OCI-M1 (cell line): ENCODE measurements at places on chromosomes 7 and 10.

- DNase-seq: no peak
Observed at GRCh38 chr7:3916146-3916545, 615.1 kb downstream of the SDK1 start.

DNA sequence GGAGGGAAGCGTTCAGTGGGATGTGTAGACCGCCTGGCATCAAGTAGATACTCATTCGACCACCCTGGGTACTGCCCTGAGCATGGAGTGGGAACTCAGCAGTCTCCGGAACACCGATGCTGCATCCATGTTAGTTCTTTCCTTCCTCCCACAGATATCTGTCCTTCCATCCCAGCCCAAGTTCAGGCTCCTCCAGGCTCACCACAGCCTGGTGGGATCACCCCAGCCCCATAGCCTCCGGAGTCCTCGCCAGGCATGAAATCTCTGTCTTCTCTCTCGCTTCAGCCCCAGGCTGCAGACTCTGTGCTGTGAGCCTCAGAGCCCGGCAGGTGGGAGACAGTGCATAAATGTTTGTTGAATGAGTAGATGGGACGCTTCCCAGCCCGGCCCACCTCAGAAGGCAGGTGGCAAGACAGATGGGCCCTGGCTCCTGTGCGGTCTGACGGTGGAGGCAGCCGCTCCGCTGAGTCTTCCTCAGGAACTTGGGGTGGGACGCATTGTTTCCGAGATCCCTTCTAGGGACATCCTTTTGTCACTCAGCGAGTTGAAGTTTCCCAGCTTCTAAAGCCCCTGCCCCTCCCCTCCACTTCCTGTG, 42.9 kb downstream of the ELFN1 start:
- DNase-seq: no peak

GRCh38 chr10:4947635-4948596, 15.3 kb upstream of the AKR1C1 start:
- DNase-seq: no peak

- no peak for DNase-seq
Observed at GRCh38 chr10:9848981-9849380, 1168.7 kb upstream of the CELF2 start.

DNA sequence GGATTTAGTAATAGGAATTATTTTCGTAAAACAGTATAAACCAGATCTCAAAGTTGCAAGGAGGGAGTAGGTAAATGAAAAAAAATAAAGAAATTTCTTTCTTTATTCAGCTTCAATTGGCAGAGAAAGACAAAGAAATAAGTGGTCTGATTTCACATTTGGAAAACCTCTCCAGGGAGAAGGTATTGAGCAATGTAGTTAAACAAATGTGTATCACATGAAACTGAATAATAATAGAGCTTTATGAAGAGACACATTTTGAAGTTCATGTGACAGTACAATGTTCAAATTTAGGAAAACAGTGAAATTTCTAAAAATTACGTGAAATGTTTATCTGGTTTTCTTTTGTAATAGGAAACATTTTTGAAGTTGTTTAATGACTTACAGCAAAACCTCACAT, 63.0 kb downstream of the TAX1BP1 start:
- DNase-seq: no peak

- peak; percentile 95 for DNase-seq
Observed at GRCh38 chr7:84336303-84336702, 141.7 kb upstream of the SEMA3A start.

DNA sequence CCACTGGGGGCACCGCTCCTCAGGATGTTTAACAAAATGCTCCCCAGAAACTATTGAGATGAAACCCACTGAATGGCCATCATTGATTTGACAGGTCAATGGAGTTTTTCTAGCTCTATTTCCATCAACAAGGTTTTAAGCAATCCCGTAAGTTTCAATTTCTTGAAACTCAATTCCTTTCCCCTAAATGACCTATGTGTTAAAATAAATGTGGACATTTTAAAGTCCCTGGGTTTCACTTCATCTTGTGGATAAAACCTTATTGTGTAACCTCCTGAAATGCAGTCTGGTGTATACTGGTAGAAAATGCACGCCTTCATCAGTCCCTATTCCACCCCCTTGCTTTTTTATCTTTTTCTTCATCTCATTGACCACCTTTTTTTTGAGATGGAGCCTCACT, 8.9 kb upstream of the C7orf33 start:
- DNase-seq: no peak

DNA sequence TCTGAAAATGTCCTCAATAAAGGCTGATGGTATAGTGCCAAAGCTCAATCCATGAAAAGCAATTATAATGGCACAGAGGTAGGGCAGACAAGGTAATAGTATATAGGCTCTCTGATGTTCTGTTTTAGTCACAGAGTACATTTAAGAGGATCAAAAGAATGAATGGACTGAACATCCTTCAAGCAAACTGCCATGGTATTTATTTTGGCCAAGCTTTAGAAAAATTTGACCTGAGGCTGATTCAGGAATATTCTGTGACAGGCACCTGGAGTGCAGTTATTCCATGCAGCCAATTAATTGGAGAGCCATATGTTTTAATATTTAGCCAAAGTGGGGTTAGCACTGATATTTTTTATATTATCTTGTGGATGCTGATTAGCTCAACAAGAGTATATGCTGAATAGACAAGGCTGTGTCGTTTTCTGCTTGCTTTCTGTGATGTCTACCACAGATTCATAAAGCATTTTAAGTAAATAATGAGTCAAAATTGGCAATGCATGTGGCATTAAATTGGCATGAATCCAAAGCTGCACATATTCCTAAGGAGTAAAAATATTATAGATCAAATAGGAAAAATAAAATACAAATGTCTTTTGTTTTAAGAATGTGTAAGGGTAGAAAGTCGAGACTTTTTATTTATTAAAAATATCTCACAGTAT, 177.4 kb downstream of the PCLO start:
- no peak for DNase-seq

DNA sequence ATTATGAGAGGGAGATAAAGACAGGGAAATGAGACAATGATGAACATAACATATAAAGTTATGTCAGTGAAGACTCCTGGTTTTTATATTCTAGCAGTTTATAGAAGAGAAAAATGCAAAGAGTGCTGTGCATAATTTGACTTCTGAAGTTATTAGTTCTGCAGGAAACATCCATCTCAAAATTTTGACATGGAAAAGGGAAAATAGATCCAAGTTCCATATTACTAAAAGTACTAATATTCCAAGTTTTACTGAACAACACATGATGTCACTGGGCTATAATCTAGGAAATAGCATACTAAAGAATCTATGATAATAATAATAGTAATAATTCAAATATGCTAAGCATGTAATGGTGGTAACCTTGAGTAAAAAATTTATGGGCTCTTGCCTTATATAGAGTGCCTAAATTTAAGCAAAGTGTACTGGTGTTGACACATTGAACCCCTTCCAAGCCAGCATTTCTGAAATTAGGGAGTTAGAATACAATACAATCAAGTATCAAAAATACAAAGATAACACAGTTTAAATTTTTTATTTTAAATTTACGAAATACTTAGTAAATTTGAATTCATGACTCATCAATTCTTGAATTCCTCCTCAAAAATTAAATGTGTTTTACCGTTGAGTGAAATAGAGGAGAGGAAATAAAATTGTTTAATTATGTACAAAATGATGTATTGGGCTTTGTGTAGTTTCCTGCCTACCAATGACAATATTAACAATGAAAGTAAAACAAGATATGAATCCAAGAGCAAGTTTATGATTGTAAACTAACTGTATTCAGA, 102.8 kb upstream of the KCND2 start:
- DNase-seq: no peak

GRCh38 chr10:75717126-75717916, 285.9 kb downstream of the LRMDA start:
- DNase-seq: peak; percentile 3

DNA sequence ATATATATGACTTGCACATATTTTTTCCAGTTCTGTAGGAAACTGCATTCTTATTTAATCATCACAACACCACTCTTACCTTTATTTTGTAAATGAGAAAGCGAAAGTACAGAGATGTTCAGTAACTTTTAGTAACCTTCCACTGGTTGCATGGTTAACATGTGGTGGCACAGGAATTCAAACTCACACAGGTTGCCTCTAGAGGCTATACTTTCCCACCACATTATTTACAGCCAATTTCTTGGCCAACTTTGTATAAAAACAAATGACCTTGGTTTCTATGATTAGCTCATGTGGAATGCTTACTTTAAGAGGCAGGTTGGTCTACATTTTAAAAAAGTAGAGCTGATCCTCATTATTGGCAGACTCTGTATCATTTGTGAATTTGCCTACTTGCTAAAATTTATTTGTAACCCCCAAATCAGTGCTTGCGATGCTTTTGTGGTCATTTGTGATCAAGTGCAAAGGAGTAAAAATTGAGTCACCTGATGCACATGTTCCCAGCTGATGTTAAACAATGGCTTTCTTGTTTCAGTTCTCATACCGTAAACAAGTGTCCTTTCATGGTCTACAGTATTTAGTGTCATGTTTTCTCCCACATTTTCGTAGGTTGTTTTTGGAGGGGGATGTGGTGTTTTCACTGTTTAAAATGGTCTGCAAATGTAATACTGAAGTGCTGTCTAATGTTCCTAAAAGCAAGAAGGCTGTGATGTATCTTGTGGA, 14.8 kb downstream of the BBS9 start:
- no peak for DNase-seq

DNA sequence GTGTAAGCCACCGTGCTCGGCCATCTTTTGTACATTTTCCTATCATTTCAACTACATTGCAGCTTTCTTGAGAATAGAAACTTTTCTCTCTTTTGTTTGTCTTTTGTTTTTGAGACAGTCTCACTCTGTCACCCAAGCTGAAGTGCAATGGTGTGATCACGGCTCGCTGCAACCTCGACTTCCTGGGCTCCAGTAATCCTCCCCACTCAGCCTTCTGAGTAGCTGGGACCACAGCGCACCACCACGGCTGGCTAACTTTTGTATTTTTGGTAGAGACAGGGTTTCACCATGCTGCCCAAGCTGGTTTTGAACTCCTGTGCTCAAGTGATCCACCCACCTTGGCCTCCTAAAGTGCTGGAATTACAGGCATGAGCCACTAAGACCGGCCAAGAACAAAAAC, 31.3 kb upstream of the DAGLB start:
- DNase-seq: no peak

DNA sequence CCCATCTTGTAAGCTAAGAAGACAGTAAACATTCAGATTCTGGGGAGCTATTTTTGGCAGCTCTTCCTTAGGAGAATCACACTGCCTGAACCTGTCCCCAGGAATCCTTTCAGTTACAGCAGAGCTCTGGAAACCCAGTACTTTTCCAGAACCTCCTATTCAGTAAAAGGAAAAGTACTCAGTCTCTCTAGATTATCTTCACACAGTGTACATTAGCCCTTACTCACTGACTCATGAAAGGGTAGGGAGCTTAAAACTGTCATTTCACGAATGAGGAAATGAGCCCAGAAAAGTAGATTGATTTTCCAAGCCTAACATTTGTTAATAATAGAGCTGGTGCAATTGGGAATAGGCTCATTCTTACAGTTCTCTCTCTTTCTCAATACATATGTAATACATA, 3.9 kb upstream of the CNNM1 start:
- no peak for DNase-seq

DNA sequence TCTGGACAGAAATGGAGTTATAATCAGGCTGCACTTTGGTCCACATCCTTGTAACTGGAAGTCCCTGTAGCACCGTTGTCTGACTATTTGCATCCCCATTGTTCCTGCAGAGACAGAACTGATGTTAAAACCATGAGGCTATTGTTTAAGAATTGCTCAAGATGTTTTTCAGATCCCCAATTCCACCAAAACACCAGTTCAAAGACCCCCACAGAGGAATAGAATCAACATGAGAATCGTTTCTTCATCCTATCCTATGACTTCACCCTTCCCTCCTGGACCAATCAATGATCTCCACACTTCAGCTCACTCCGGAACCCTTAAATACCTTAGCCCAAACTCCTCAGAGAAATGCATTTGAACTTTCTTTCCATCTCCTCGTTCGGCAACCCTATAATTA, 57.1 kb upstream of the GRID1 start:
- DNase-seq: no peak

DNA sequence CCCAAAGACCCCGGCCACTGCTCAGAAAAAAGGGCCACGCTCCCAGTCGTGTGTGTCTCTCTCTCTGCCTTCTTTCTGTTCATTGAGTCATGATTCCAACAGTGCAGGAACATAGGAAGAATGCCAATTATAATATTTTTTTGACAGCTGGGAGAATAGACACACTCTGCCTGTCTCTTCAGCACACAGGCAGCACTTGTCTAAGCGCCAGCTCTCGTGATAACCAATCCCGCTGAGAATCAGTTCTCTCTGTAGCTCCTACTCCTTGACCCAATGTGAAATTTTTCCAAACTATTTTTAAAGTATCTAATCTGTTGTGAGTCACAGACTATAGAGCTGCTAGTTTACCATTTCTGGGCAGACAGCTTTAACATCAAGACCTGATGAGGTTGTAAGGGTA, 145.7 kb upstream of the RHEB start:
- DNase-seq: no peak

DNA sequence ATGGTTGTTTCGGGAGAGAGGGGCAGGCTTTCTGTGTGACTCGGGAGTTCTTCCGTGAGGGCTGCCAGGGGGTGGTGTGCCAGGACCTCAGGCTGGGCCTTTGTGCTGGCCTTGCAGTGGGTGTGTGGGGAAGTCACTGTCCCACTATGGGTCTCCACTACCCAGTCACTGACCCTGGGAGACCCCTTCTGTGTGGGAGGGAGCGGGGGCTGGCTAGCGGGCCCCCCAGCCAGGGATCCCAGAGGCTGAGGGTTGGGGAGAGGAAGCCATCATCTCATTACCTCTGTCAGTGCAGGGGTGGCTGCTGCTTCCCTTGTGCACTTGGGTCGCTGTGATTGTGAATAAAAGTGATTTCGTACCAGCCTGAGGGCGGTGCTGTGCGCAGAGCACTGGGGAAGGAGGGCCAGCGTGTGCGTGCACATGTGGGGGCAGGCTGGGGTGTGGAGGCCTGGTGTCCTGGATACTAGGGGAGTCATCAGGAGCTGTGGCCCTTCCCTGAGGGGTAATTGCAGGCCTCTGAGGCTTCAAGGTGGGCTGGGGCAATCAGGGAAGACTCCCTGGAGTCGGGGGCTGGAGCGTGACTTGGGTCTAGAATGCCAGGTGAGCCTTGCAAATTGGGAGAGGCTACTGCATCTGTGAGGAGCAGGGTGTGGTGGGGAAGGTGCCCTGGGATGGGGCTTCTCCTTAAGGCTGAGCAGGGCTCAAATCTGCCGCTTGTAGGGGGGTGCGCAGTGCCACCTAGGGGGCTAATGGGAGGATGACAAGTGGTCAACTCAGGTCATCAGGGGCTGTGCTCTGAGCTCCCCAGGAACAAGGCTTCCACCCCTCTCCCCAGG, 98.9 kb downstream of the NEURL1 start:
- peak; percentile 72 for DNase-seq

DNA sequence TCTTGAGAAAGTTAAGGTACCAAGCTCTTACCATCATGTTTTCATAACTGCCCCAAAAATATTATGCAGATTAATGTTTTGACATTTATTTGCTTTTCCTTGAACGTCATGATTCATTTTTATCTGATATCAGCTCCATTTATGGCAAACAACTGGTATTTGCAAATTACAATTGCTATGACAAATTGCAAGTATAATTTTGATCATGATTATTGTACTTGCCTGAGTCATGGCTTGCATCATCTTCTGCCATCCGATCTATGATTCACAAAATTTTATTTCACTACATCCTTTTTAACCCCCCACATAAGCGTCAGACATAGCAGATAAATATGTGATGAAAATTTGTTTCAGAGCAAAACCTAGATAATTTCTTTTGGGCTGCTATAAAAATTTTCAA, 155.0 kb downstream of the STK31 start:
- DNase-seq: peak; percentile 4

- no peak for DNase-seq
Observed at GRCh38 chr7:99014113-99014985, 129.6 kb downstream of the SMURF1 start.
